ENCODE measurements at places on chromosomes 7 and 10.

GRCh38 chr7:108083980-108084379, 46.2 kb downstream of the LAMB4 start:
- no peak for DNase-seq

GRCh38 chr10:116126954-116127695, 145.9 kb downstream of the GFRA1 start:
- no peak for DNase-seq

GRCh38 chr7:42960762-42961161, 28.6 kb downstream of the MRPL32 start:
- DNase-seq = no peak

DNA sequence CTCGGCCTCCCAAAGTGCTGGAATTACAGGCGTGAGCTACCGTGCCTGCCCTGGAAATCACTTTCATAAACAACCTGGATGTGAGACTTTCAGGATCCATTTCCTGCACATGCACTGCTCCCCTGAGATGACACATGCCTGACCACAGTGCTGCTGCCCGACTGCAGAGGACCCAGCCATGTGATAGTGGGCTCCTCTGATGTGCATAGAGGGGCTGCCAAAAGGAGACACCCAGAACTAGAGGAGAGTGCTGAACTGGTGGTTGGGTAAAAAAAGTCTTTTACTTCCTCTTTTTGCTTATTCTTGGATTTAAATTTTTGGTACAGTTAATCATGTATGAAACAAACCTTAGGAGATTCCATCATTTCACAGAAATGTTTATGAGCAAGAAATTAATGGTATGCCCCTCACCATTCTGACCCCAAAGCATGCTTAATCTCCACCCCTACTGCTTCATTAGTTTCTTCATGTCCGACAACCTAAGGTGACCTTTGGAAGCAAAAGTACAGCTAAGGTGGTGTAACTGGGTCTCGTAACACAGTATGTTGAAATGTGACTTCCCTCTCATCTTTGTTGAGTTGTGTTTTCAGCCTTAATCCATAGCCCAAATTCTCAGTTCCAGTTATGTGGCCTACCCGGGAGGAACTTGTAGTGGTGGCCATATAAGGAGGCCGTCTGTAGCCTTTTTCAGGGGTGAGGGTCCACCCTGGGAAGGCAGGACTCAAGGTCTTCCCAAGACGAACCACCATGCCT, 111.1 kb downstream of the RNF216 start:
- no peak for DNase-seq

GRCh38 chr7:99672573-99672972, 7.2 kb downstream of the CYP3A5 start:
- no peak for DNase-seq

DNA sequence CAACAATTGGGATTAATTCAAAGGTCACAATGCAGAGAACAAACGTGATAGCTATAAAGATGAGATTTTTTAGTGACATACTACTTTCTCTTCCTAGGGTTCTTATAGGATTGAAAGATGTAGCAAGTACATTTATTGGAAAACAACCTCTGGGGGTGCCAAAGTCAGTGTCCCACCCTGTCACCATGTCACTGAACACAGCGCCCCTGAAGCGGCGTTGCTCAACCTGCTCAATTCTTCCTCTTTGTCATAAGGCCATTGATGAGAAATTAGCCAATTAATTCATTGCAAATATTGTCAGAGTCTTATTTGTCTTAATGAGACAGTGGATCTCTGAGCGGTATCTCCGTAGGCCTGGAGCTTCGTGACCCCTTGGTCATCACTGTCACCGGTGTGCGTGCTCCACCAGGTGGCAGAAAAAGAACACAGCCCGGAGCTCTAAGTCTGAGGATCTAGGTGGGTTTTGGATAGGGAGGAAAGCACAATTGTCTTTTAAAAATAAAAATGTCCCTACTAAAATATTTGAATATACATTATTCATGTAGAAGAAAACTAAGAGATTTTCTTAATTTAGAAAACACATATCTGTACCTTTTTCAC, 362.6 kb downstream of the PAXIP1 start:
- no peak for DNase-seq

GRCh38 chr7:63065684-63066083, 933.0 kb upstream of the ZNF722 start:
- no peak for DNase-seq
